GM12892 (cell line): ENCODE measurements at places on chromosomes 3 and 15.

DNA sequence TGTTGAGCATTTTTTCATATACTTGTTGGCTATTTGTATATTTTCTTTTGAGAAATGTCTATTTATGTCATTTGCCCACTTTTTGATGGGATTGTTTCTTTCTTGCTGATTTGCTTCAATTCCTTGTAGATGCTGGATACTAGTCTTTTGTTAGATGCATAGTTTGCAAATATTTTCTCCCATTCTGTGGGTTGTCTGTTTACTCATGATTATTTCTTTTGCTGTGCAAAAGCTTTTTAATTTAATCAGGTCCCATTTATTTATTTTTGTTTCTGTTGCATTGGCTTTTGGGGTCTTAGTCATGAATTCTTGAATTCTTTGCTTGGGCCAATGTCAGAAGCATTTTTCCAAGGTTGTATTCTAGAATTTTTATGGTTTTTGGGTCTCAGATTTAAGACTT is 251.7 kb downstream of the WNT5A start:
- DNase-seq = no peak

DNA sequence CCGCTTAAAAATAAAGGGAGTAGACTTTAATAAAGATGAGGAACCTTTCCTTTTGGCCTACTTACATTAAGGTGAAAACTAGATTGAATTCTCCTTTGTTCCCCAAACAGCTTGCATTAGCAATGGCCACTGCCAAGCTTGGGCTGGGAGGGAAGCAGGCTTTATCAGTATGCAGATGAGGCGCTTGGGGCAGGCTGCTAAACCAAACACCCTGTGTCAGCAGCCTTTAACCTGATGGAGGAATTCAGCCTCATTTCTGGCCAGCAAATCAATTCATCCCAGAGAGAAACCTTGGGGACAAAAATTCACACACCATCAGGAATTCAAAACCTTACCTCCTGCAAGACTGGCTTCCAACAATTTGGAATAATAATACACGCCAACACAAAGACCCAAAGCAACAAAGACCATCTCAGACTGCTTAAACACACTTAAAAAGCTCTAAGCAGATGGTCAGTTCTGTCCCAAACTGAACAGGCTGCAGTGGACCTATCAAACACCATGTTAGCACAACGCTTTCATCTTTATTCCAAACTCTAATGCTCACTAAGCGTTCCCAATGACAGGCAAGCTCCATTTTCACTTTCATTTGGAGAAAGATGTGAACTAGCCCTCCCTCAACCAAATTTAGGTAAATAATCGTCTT is 255.1 kb upstream of the CMC1 start:
- no peak for DNase-seq

- DNase-seq = no peak
Measured at GRCh38 chr15:93716615-93717231, 514.6 kb upstream of the MCTP2 start.

DNA sequence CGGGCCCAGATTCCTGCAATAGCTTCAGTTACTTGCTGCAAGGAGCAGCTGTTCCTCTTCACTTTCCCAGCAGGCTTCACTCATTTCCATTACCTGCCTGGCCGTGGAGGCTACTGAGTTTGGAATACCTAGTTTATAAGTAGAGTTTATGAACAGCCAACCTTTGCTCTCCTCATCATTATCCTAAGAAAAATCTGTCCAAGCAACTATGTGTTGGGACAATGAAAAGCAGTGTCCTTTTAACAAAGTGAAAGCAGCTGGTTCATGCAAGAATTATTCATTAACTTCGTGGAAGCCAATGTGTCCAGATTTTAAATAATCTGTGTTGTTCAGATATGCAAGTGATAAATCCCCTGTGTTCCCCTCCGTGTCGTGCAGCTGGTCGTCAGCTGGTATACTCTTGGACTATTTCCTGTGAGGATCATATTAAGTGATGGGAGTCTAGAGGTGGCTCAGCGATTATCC is 39.3 kb upstream of the SSR3 start:
- DNase-seq = no peak

DNA sequence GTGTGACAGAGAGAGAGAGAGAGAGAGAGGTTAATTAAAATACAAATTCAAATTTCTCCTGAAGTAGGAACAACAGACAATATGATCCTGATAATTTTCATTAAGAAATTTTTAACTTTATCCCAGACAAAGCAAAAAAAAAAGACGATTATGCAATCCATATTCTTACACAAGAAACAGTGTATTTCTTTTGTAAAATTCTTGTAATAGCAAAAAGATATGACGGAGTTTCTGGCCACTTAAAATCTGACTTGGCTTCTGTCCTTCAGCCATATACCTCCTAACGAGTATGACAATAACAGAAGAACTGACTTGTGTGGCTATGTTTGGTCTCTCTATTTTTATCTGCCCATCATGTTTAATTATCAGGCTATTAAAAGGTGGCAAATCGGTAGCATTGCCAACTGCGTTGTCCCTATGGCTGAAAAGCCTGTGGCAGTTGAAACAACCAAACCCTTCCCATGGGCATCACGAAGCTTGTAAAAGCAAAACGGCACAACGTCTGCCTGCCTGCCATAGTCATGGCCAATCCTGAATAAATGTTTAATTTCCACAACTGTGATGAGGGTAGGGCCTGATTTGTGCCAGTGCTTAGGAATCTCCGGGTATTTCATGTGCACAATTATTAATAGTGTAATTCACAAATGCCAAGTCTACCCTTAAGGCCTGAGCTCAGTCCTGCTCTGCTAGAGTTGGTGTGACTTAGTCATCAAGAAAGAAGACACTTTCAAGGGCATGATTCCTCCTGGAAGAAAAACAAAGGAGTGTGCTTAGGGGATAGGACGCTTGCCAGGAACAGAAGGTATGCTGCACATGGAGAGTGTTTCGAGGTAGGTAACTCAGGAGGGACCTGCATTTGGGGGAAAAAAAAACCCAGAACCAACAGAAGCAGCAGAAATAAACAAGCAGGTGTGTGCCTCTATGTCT is 1090.2 kb downstream of the FHIT start:
- DNase-seq = no peak

GRCh38 chr3:166243511-166243910 is 406.3 kb upstream of the BCHE start:
- DNase-seq = no peak

DNA sequence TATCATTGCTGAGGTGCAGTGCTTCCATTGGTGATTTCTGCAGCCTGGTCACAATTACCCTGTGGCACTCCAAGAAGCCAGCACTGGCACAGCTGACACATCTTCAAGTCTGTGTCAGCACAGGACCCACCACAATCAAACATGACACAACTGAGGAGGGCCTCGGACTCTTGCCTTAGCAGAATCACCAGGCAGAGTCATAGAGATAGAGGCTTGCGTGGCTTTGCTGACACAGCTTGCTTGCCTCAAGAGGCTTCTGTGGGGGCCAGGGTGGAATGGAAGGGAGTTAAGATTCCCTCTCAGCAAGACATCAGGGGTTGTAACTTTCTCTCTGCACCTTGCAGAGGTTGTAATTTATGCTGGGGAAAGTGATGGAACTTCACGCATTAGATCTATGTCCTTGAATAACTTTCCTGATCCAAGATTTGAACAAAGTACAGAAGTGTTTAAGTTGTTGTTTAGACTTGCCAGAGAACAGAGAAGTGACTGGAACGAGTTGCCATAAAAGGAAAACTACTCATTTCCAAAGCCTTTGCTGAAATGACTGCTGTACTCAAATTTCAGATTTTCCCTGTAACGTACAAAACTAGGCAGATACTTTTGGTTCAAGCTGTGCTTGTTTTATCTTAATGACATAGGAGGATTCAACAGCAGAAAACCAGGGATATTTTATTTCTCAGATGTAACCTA is 170.7 kb downstream of the DIPK2A start:
- DNase-seq = no peak

- DNase-seq = no peak
Measured at GRCh38 chr3:71547249-71548198, 36.0 kb downstream of the FOXP1 start.

GRCh38 chr3:123099331-123100192 is 32.7 kb downstream of the PDIA5 start:
- no peak for DNase-seq

DNA sequence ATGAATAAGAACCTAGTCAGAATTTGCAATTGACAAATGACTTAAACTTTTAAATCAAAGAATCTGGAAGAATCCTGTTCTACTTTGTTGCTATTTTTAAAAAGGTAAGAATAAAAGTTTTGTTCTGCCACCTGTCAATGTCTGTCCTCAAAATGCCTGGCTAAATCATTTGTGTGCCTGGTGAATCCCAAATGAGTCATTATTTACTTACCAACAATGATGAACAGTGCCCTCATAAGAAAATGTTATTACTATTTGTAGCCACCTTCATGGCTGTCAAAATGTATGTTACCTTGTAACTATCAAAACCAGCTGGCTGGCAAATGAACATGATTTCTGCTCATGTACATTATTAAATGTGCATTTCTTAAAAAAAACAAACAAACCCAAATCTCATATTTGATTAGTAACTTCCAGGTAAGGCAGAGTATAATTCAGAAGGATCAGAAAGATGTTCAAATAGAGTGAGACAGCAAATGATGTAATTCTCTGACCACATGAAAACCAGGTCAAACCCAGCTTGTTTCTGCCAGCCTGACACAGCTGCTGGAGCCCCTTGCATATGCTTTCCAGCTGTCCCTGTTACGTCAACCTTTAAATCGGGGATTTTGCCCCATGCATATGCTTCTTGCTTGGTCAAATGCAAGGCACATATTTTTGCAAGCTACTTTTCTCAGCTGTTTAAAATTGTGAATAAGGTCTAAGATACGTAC is 137.9 kb downstream of the SSR3 start:
- no peak for DNase-seq

DNA sequence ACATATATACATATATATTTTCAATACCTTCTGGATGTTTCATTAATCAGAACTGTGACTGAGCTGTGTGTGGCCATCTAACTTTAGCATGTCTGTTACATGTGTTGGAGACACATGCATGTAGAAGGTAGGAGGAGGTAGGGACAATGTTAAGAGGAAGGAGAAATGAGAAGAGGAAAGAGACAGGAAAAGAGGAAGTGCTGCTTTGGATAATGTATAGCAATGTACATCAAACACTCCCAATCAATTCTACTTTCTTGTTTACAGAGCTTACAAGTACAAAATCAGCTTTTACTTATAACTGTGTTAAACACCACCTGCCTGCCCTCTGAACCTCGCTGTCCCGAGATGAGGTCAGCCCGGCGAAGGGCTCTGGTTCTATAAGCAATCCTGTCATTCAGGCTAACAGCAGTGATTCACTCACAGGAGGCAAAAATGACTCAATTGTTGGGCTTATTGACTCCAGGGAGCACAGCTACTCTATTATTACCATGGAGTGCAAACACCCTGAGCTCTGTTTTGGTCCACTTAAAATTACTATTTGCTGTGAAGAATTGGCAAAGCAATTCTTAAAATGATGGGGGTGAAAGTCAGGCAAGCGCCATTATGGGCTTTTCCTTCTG is 188.9 kb downstream of the MEIS2 start:
- DNase-seq = no peak

- no peak for DNase-seq
Measured at GRCh38 chr3:154862265-154862664, 217.9 kb upstream of the MME start.

- no peak for DNase-seq
Measured at GRCh38 chr3:124235446-124235845, 243.5 kb upstream of the ROPN1 start.

- DNase-seq = no peak
Measured at GRCh38 chr3:110788794-110789193, 282.8 kb upstream of the NECTIN3 start.

DNA sequence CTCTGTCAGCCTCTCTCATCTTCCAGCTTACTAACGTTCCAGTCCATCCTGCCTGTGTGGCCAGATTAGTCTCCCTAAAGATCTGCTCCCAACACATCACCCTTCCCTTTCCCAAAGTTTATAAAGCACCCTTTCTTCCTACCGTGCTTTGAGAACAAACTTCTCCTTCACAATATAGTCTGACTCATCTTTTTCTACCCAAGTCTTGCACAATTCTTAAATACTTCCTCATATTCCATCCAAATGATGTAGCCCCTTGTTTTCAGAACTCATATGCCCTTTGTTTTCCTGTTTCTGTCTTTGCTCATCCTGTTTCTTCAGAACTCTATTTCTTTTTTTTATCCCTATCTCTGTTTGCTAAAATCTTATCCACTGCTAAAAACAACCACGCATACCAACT is 326.8 kb downstream of the MFSD1 start:
- DNase-seq = no peak

- DNase-seq = peak; percentile 24
Measured at GRCh38 chr15:57540736-57541135, 51.0 kb upstream of the MYZAP start.

- no peak for DNase-seq
Measured at GRCh38 chr3:33171580-33171979, 47.0 kb downstream of the SUSD5 start.

DNA sequence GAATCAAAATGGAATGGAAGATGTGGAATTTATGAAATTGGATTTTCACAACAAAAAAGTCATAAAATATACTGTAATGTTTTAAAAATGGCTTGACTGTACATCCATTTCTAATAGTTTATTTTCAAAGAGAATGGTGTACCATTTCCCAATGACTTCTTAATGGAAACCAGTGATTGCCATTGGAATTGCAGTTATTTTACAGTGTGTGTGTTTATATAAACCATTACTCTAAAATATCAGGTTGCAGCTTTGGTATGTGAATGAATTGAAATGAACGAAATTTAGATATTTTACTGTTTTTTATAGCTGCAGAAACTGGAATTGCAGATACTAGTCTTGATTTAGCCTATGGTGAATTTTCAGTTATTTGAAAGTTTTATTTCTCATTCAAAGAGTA is 165.6 kb downstream of the UBE2E2 start:
- DNase-seq = no peak

- no peak for DNase-seq
Measured at GRCh38 chr3:146502887-146503460, 33.6 kb upstream of the PLSCR2 start.

GRCh38 chr15:91132079-91132478 is 32.0 kb downstream of the SV2B start:
- DNase-seq = no peak

GRCh38 chr15:58438956-58439355 is 7.2 kb downstream of the LIPC start:
- no peak for DNase-seq

GRCh38 chr3:188889054-188889491 is 282.7 kb upstream of the TPRG1 start:
- no peak for DNase-seq

GRCh38 chr3:78792212-78792611 is 975.6 kb downstream of the ROBO1 start:
- DNase-seq = no peak

DNA sequence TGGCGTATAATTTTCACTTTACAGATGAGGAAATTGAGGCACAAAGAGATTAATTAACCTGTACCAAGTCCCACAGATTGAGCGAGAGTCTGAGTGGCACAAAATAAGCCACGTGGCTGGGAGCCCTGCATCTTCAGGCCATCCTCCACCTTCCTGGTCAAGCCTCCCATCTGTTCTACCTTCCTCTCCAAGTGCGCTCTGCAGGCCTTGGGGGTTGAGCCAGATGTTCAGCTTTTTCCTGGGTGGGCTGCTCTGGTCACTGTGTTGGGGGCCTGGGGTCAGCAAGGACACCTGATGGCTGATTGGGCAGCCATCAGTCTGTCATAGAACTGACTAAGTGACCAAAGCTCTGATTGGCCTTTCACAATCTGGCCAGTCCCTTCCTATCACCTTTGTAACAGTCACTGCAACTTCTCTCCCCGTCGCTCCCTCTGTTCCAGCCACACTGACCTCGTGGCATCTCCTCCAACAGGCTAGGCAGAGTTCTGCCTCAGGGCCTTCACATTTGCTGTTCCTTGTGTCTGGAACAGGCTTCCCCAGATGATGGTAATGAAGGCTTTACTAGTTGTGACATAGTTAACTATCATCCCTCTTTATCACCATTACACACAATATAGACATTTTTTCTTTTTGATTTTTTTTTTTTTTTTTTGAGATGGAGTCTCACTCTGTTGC is 46.8 kb downstream of the SCN5A start:
- DNase-seq = no peak
